ENCODE measurements at places on chromosomes 5 and 9.

DNA sequence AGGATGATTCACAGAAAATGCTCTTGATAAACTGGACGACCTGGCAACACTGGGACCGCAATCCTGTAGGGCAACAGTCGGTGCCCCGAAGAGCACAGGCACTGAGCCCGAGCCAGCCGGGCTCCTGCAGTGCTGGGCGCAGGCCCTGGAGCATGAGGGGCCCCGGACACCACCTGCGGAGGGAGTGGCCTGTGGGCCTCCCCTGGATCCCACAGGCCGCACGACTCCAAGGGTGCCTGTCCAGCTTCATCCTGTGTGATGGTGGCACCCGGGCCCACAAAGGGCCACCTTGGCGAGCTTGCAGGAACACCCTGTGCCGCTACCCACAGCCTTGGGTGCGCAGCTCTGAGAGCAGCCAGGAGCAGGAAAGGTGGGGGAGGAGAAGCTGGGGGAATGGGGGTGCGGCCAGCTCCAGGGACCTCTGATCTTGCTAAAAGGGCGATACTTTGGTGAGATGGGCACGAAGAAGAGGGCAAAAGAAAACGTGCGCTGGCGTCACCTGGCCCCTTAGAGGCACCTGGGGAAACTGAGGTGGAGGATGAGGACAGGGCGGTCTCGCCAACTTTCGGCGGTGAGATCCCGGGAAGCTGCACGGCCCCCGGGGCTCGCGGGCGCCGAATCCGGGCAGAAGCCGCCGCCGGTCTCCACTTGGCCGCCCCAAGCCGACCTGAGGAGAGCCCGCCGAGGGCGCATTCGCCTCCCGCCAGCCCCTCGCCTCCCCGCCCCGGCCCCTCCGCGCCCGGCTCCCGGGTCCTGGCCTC lies 722 bp downstream of the TBC1D9B start:
- peak; percentile 44 for DNase-seq

DNA sequence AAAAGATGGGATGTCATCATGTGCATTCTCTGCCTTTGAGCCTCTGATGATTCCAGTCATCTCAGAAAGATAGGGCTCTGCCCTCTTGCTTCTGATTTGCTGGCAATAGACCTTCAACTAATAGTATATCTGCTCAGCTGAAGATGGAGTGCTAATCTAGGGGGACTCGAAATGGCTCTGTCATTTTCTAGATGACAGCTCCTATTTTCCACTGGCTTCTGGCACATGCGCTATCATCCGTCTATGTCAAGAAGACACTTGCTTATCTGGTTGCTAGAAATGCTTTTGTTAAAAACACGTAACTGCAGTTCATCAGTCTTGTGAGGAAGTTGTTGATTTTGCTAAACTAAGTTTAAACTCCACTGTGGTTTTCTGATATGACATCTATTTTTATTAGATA lies 265.5 kb upstream of the ZNF608 start:
- no peak for DNase-seq

GRCh38 chr5:172405226-172406107 lies 48.9 kb downstream of the SH3PXD2B start:
- no peak for DNase-seq

DNA sequence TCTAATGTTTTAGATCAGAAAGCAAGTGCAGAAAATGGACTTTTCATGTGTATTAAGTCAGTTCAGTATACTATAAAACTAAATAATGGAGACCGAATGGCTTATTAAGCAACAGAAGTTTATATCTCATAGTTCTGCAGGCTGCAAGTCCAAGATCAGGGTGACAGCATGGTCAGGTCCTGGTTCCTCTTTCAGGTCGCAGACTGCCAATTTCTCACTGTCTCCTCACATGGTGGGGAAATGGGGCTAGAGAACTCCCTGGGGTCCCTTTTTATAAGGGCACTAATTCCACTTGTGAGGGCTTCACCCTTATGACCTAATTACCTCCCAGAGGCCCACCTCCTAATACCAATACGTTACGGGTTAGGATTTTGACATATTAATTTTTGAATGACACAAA lies 48.7 kb downstream of the RICTOR start:
- DNase-seq = no peak

DNA sequence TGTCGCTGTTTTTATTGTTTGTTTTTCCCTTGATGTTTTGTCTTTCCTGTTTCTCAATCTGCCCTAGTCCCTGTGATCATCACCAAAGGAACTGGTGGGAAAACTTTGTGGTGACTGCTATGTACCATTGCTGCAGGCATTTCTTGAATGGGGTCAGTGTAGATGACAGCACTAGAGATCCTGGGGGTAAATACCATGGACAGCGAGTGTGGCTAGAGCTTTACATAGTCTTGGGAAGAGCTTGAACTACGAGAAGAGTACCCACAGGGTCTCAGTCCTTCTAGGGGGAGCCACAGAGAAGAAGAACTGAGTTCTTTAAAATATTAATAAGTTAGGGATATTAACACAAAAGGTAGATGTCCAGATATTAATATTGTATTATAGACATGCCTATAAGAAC lies 138.8 kb downstream of the PAM start:
- no peak for DNase-seq

- no peak for DNase-seq
Measured at GRCh38 chr5:1430121-1430795, 15.0 kb downstream of the SLC6A3 start.

DNA sequence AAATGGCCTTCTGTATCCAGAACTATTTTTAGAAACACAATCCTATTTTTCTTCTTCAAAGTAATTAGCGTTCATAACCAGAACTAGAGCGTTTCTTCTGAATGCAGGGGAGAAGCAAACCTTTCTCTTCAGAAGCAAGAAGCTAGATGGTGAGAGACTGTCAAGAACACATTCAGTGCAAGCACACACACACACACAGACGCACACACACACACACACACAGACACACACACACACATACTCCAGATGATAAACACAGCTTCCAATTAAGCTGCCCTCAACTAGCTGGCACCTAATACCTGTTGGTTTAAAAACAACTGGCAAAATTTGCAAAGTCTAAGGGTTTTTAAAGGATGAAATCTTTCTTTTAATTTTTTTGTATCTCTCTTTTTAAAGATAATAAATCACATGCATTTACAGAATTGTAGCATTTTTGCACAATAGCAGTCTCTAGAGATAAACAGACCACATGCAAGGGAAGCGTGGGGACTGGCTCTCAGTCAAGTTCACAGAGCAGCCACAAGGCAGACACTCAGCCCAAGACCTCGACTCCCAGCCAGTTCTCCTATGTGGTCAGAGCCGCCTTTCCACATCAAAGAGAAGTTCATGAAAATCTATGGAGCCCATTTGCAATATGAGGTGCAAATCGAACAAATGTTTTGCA lies 138.5 kb downstream of the TTLL11 start:
- no peak for DNase-seq

GRCh38 chr5:175468892-175469291 lies 9.5 kb upstream of the SFXN1 start:
- DNase-seq = no peak

DNA sequence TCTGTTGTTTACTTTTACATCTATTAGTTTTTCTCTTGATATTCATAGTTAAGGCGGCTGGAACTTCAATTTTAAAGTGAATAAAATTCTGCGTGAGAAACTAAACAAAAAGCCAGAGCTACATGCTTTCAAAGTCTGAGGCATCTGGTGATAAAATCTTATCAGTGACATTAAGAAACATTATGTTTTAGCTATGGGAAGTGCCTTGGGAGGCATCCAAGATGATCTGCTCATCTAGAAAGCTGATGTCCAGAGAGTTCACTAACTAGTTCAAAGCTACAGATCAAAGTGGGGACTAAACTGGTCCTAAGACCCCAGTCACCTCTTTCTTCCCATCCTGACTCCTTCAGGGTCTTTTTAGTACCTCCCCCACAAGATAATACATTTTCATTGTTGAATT lies 37.2 kb downstream of the MRPS27 start:
- DNase-seq = no peak

Data from urothelium cell line (cell line).